ENCODE measurements at places on chromosomes 1 and 21.
A peak's percentile ranks its signal among the peaks of the same experiment; 100 is the strongest.

- no peak for DNase-seq
These were observed 75.3 kb downstream of the CD58 start for GRCh38 chr1:116495535-116495934.

DNA sequence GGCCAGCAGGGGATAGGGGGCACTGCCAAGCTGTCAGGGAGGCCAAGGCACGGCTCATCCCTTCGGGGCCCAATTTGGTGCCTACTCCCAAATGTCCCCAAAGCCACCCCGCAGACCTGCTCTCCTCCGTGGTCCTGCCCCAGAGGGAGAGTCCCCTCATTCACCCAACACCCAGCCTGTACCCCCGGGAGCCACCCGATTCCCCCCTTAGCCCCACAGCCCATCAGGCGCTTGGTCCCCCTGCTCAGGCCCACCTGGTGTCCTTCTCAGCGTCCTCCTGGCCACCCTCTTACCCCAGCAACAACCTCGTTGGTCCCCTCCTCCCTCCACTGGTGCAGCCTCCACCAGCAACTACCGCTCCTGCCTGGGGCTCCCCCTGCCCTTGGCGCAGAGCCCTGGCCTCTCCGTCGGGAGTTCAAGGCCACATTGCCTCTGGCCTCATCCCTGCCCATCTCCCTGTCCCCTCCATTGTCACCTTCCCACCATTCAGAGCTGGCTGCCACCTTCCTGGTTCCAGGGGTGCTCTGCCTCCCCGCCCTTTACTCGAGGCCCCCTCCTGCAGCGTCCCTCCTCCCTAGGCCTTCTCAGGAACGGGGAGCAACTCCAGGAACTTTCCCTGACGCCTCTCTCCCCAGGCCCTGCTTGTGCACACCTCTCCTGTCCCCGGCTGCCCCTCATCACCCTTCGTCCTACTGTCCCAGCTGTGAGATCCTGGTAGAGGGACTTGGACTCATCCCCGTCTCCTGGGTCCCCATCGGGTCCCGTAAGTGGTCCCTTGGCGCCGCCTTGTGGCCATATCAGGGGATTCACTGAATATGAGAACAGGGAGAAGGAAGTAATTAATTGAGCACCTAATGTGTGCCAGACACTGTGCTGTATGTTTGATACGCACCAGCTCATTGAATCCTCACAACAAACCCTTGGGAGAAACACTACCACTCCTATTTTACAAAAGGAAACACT, 73.9 kb downstream of the RAP1GAP start:
- peak; percentile 32 for DNase-seq

- DNase-seq, result no peak
These were observed 347.4 kb downstream of the SIPA1L2 start for GRCh38 chr1:232282498-232282897.

- DNase-seq, result peak; percentile 51
These were observed 115.3 kb upstream of the FMN2 start for GRCh38 chr1:239976130-239976968.

GRCh38 chr1:245341743-245342142, 187.0 kb downstream of the KIF26B start:
- no peak for DNase-seq

- no peak for DNase-seq
These were observed 7.4 kb downstream of the PLEKHM2 start for GRCh38 chr1:15691434-15692032.

- DNase-seq, result no peak
These were observed 53.8 kb downstream of the PTGS2 start for GRCh38 chr1:186626356-186626932.

GRCh38 chr1:175494950-175495349, 248.4 kb downstream of the TNR start:
- no peak for DNase-seq

DNA sequence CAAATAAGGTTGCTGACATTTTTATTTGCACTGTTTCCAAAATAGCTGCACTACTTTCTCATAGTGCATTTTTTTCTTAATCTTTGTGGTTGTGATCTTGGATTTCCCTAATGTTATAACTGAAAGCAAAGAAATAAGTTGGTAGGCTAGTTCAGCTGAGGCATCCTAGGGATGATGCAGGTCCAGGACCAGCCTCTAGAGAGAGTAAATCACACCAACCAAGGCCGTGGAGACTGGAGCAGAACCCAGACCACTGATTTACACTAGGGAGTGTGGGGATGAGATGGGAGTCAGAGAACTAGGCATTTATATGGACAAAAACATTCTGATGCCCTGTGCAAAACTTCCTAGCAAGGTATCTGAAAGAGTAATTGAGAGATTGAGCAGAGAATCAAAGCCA, 104.5 kb downstream of the URB2 start:
- DNase-seq, result no peak

GRCh38 chr21:21188513-21189195, 190.4 kb downstream of the NCAM2 start:
- no peak for DNase-seq

DNA sequence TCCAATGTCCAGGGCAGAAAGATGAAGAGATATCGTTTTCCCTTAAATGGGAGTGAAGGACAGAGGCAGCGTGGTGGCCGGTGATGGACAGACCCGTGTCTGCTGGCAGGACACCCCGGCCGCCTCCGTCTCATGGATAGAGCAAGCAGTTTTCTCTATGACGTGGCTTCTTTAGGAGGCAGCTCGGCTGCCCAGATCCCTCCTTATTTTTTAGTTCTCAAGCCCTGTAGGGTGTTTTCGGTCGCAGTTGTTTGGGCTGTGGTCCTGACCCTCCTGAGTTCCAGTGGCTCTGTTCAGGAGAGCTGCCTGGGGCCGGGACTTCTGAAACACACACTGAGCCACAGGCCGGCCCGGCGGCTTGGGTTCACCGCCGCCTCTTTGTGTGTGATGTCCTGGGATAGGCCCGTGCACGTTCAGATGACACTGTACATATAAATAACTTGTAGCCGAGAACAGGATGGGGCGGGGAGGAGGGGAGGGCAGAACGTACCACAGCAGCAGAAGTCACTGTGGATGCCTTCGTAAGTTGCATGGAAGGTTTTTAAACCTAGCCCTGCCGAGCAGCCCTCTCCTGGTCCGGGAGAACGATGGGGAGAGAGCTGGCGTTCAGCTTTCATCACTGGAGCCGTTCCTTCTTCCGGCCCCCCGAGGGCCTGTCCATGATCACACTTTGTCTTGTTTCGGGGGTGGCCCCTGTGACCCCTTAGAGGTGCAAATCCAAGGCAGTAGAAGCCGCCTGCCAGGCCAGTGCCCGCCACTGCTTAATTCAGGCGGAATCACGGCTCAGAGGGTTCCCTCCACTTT, 65.2 kb downstream of the SIK1 start:
- DNase-seq, result no peak

GRCh38 chr1:183702087-183702812, 49.1 kb upstream of the APOBEC4 start:
- DNase-seq, result peak; percentile 60

- no peak for DNase-seq
These were observed 82.2 kb upstream of the DIRAS3 start for GRCh38 chr1:68132426-68133130.

DNA sequence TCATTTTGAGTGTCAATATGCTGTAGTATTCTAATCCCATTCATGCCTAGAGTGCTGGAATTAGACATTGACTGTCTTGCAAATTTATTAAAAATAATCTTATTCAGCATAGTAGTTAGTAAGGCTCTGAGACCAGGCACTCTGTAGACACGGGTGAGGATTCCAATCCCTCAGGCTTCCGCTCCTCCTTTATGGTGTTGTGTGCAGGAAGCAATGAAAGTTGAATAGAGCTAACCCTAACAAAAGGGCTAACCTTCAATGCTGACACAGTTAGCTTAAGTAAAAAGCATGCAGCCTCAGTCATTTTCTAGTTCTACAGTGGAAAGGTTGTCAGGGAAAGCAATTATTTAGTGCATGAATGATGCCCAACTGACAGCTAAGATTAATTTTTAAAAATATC, 199.6 kb upstream of the SGIP1 start:
- DNase-seq, result no peak

GRCh38 chr1:194338241-194338948, 1152.0 kb upstream of the B3GALT2 start:
- DNase-seq, result peak; percentile 12

GRCh38 chr1:10724052-10724494, 72.4 kb downstream of the CASZ1 start:
- DNase-seq, result peak; percentile 51

DNA sequence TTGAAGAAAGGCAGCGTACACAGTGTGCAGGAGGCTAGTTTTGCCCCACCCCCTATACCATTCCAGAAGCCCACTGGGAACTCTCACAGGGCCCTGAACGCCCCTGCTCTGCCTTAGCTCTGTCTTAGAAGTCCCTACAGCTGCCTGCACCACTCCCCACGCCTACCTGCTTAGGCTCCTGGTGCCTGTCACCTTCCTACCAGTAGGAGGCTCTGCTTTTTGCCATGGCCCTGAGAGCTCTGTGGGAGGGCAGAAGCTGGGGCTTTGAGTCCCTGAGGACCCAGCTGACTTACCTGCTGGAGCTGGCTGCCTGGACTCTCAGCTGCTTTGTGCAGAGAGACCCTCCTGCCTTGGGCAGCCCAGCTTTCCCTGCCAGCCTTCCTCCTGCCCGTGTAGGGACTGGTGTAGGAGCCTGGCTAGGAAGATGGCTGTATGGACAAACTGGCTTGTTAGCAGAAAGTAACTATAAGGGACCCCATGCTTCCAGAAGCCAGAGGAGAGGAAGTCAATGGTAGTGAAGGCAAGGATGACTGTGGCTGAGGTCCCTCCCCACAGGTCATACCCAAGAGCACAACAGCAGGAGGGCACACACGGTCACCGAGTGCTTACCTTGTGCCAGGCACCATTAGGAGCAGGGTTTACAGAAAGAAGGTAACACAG, 9.8 kb upstream of the CELSR2 start:
- peak; percentile 20 for DNase-seq

DNA sequence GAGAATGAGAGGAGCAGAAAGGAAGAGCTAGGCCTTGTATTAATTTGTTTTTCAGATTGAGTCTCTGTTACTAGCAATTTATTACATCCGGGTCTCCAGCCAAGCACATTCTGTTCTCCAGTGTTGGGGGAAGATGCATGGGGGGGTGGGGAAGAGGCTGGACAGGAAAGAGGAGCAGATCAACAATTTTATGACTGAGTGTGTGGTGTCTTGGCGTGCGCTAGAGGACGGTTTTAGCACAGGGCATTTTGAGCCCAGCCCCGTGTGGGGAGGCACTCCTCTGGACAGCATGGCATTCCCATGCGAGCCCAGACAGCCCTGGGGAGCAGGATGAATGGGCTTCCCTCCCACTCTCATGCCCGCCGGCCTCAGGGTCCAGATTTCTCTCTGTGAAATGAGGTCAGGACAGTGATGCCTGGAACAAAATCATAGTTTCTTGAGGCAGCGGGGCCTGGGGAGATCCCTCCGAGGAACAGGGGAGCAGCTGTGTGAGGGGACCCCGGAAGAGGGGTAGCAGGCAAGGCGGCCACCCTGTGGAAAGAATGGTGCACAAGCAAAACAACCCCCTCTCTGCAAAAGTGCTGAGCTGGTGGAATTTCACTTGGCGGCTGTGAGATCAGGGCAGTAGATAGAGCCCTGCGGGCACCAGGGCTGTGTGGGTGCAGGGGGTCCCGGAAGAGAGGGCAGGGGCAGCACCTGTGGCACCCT, 16.3 kb downstream of the SOX13 start:
- no peak for DNase-seq

- no peak for DNase-seq
These were observed 16.0 kb upstream of the LRIG2 start for GRCh38 chr1:113057006-113057405.

GRCh38 chr1:5622412-5622811, 369.8 kb downstream of the NPHP4 start:
- no peak for DNase-seq

DNA sequence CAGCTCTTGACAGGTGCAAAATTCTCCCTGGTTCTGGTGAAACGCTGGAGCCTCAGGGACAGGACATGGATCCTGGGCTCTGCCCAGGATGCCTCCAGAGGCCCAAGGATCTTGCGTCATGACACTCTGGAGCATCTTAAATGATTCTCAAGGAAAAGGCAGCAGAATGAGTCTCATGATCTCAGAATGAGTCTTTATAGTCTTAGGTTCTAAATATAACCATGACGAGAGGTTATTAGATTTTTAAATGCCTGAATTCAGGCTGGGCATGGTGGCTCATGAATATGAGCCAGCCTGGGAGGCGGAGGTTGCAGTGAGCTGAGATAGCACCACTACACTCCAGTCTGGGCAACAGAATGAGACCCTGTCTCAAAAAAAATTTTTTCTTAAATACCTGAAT, 55.5 kb downstream of the ECE1 start:
- no peak for DNase-seq

GRCh38 chr1:246724731-246725095, 504 bp downstream of the SCCPDH start:
- DNase-seq, result peak; percentile 52

DNA sequence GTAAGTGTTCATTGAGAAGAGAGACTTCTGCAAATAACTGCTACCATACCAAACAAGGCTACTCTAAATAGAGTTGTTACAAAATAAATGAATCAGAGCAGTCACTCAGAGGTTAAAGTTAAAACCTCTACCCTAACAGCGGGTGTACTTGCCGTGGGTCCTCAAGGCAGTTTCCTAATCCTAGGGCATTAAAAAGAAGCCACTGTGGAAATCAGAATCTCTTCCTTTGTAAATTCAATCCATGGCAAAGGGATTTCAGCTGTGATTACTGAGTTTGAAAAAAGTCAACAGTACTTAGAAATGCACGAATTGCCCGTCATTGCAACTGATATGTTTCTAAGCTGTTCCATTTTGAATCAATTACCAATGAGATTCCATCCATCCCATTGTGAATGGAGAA, 13.5 kb downstream of the TBX15 start:
- no peak for DNase-seq

GRCh38 chr1:38584448-38585355, 274.9 kb downstream of the RRAGC start:
- no peak for DNase-seq

DNA sequence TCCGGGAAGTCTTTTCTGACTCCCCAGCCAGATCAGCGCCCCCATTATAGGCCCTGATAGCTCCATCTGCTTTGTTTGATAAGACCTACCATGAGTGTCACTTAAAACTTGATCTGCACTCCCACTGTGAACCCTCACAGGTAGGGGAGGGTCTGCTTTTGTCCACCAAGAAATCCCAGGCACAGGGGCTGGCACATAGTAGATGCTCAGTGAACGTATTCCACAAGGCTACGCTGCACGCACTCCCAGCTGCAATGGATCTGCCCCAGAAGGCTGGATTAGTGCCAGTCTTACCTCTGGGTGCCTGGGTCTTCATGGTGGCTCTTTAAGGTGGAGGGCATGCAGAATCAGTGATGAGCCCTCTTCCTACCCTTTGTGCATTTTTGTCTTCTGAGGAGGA, 447.1 kb downstream of the PTPRU start:
- DNase-seq, result no peak

- no peak for DNase-seq
These were observed 184.8 kb upstream of the RAB4A start for GRCh38 chr1:229086091-229086490.

GRCh38 chr1:199403531-199404116, 623.9 kb upstream of the NR5A2 start:
- no peak for DNase-seq

Measured in HT1080 (cell line).